ENCODE measurements at places on chromosomes 3 and 15. TPM values are rescaled to one million over a fixed set of nuclear protein-coding genes. Genes with fewer than 3 reads are reported as not detected.

GRCh38 chr3:45098310-45098709 lies 47.9 kb downstream of the CDCP1 start:
- no peak for DNase-seq

UNC13C gene
- total RNA-seq = not detected

DNA sequence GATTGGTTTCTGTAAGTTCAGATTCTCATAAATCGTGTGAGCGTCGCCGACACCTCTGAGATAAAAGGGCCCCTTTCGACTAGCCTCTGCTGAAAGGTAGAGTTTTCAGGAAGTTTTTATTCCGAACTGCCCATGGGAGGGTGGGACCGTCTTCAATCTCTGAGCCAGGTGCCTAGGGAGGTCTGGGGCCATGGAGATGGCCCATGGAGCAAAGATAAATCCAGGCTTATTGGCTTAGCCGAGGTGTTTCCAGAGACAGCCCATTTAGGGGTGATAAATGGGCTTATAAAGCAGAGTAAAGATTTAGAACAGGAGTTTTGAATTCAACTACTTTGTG lies 442 bp downstream of the QTRT2 start:
- no peak for DNase-seq

- DNase-seq = no peak
Observed at GRCh38 chr15:56533731-56534403, 68.9 kb upstream of the MNS1 start.

RAD51 gene
- total RNA-seq = 54.3 TPM

GRCh38 chr3:94293793-94294195 lies 230.9 kb downstream of the NSUN3 start:
- no peak for DNase-seq

SCAMP5 gene
- 1.1 TPM for total RNA-seq

C2CD4A gene
- 0.13 TPM for total RNA-seq

FBN1 gene
- total RNA-seq = 0.46 TPM

DNA sequence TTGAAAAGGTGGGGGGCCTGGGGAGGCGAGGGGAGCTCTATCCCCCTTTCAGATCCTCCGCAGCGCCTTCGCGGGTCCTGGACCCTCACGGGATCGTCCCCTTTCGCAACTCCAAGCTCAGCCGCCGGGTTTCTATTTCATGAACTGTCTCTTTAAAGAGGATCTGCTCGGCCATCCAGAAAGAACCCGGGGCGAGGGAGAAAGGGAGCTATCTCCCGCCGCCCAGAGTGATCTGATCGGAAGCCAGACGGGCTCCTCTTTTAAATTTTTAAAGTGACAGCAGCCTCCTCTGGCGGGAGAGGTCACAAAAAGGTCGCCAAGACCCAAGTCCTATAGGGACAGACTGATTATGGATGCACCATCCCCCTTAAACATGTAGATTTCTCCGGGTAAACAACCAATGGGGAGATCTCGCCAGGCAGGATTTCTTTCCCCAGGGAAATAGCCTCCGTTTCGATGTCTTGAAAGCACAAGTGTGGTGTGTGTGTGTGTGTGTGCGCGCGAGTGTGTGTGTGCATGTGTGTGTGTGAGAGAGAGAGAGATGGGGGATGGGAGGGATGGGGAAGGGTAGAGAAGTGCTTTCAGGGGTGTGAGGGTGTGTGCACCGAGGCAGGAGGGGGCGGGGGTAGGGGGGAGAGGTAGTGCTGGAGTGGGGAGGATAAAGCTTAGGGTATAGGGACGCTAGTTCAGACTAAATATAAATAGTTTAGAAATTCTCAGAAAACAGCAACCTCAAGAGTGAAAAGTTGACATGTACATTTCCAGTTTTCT lies 516.1 kb downstream of the MECOM start:
- DNase-seq = no peak

All from CD8-positive, alpha-beta memory T cell (primary cell).